ENCODE measurements at places on chromosomes 3 and 15.

- no peak for DNase-seq
These were observed 311.2 kb upstream of the MCTP2 start for GRCh38 chr15:93920204-93920603.

GRCh38 chr3:196812853-196813252 is 54.9 kb upstream of the SENP5 start:
- DNase-seq: no peak

GRCh38 chr3:191235331-191236314 is 36.6 kb downstream of the OSTN start:
- no peak for DNase-seq

DNA sequence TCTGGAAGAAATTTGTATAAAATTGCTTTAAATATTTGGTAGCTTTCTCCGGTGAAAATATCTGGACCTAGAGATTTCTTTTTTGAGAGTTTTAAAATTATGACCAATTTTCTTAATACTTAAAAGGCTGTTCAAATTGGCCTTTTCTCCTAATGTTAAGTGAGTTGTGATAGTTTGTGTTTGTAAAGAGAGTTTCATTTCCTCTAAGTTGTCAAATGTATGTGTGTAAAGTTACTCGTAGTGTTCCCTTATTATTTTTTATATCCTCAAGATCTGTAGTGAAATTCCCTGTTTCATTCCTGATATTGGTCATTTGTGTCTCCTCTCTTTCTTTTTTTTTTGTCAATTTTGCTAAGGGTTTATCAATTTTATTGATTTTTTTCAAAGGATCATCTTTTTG is 92.6 kb upstream of the CTNNB1 start:
- DNase-seq: no peak

GRCh38 chr3:197068077-197068476 is 38.5 kb upstream of the MELTF start:
- no peak for DNase-seq

GRCh38 chr3:198032039-198032936 is 72.3 kb downstream of the LMLN start:
- DNase-seq: no peak

DNA sequence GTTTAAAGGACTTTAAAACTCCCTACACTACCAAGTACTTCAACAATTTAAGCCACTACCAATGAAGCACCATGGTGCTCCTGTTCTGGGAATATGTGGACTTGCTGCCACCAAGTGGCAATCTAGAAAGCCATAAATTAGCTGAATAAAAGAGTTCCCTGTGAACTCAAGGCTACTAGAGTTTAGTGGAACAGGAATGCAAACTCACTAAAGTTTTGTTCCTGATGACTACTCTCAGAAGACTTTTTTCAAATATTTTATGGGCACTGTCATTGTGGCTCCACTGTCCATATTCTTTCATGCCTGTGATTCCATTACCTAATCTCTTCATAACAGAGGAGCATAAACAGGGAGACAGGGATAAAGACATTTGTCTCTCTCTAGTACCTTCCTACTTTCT is 63.9 kb downstream of the TMCC1 start:
- DNase-seq: peak; percentile 44

GRCh38 chr3:70982700-70983140 is 600.8 kb downstream of the FOXP1 start:
- peak; percentile 26 for DNase-seq

DNA sequence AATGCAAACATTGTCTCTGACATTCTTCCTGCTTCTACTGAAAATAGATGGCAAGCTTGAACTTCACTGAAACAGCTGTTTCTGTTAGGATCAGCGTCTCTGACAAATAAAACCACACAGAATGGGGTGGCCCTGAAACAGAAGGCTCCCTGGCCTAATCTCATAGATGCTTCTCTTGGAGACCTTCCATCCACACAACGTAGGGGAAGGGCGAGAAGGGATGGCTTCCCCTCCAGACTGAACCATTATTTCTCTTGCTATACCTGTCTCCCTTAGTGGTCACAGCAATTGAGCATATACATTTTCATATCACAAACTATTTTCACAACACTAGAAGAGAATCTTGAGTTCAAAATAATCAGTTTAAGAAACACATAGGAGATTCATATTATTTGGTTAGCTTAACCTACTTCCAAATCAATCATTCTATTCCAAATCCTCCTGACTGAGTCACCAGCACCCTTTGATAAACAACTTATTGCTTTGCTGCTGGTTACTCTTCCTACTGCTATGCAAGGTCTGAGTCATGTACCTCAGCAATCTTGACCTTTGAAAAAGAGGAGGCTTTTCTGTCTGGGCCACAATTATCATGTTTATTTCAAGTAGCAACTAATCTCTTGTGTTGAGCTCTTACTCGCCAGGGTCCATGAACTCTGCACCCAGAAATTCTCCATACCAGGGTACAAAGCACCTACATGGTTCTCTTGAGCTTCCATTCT is 45.5 kb downstream of the CBLB start:
- no peak for DNase-seq

- no peak for DNase-seq
These were observed 86.3 kb downstream of the ANP32A start for GRCh38 chr15:68734352-68734751.

GRCh38 chr3:49813497-49814174 is at the start of gene UBA7:
UBA7 (minus strand) TSS chr3:49813953; CDS start chr3:49813787, 166 bp downstream.
- DNase-seq: no peak

GRCh38 chr3:115834068-115834467 is 210.8 kb downstream of the GAP43 start:
- DNase-seq: no peak

DNA sequence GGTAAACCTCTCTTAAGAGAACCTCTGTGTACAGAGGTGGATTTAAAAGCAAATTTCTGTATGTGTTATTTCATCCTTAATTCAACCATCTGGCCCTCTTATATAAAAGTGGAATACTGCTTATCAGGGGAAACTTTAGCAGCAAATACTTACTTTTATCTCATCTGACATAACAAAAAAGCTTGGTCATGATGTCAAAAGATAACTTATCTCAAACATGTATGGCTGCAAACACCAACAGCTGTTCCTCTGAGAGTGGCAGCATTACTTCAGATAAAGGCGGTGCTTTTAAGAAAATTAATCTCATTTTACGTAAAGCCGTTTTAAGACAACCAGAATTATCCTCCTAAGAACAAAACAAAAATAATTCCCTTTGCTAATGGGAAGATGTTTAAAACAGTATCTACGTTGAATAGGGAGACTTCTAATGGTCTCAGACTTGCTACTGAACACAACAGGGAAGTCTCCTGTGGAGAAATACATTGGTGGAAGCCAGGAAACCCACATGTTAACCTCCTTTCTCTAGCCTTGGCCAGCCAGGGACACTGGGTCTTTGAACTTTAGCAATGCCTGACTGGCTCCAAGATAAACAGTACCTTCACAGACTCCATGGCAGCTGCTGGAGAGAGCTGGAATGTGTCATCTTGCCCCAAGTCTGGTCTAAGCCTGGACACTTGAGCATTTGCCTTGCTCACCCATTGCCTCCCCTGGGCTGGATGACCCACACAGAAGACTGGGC is 18.1 kb downstream of the ARRDC4 start:
- no peak for DNase-seq

- DNase-seq: no peak
These were observed 291.8 kb downstream of the EDEM1 start for GRCh38 chr3:5479229-5479799.

- no peak for DNase-seq
These were observed 232.3 kb downstream of the SNRPN start for GRCh38 chr15:25186906-25187645.

DNA sequence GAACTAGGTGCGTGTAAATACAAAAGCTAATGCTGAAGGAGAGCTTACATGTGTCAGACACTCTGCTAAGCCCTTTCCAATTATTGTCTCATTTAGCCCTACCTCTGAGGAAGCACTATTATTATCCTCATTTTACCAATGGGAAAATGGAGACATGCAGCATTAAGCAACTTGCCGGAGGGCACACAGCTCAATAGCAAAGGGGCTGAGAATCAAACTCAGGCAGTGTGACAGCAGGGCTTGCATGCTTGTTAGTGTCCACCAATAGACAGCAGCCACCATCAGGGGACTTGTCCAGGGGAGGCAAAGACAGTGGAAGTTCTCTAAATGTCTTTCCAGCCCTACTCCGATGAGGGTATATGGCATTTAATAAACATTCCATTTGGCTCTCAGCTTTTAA is 548.6 kb downstream of the MAGI1 start:
- no peak for DNase-seq

- DNase-seq: no peak
These were observed 45.6 kb downstream of the CDAN1 start for GRCh38 chr15:42691308-42691707.

- no peak for DNase-seq
These were observed 14.6 kb downstream of the ETV5 start for GRCh38 chr3:186094271-186094670.

- no peak for DNase-seq
These were observed 406.5 kb upstream of the ARHGEF26 start for GRCh38 chr3:153714588-153715290.

DNA sequence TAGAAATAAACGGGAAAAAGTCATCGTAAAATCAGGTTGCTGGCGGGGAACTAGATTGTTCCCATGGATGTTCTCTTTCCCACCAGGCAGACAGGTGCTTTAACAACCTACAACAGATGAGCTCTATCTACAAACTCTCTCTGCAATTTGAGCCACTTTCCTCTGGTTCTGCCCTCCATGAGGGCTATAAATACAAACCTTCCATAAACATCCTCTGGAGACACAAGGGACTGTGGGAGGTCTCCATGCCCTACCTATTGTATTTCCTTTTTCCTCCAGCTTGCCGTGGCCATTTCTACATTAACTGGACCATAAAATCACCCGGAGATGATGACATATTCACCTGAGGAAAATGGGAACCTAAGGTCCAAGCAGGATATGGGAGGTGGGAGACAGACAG is 151.1 kb downstream of the GABRB3 start:
- DNase-seq: no peak

DNA sequence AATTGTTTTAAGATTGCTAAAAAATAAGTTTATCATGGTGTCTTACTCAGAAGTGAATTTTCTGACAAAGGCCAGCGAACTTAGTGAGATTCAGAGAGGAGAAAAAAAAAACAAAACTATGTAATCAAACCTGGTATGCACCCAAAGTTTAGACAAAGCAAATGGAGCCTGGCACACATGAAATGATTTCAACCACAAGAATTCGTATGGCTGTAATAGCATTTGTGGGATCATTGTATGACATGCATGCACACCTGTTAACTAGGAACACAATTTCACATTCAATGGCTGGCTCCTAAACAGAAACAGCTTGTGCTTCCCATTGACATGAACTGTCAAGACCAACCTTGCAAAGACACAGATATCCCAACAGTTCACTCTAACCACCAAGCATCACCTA is 94.6 kb downstream of the ZIC4 start:
- DNase-seq: no peak

GRCh38 chr15:40047415-40048210 is 8.6 kb upstream of the SRP14 start:
- DNase-seq: no peak

- no peak for DNase-seq
These were observed 143.7 kb upstream of the ZNF385D start for GRCh38 chr3:21894459-21895340.

- DNase-seq: no peak
These were observed 25.6 kb downstream of the SLCO3A1 start for GRCh38 chr15:91879158-91879557.

GRCh38 chr3:145088917-145089316 is 1072.1 kb downstream of the PLOD2 start:
- DNase-seq: no peak

- no peak for DNase-seq
These were observed 258.2 kb upstream of the STT3B start for GRCh38 chr3:31274326-31275024.

- no peak for DNase-seq
These were observed 21.0 kb upstream of the PLXNA1 start for GRCh38 chr3:126961791-126962461.

DNA sequence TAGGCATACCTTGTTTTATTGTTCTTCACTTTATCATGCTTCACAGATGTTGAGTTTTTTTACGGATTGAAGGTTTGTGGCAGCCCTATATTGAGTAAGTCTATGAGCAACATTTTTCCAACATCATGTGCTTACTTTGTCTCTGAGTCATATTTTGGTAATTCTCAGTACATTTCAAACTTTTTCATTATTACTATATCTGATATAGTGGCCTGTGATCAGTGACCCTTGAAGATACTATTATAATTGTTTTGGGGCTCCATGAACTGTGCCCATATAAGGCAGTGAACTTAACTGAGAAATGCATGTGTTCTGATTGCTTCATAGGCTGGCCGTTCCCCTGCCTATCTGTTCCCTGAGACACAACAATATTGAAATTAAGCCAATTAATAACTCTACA is 42.8 kb upstream of the NSMCE3 start:
- no peak for DNase-seq

GRCh38 chr3:60403866-60404265 is 847.4 kb downstream of the FHIT start:
- DNase-seq: no peak

GRCh38 chr3:183182073-183182472 is 19.5 kb upstream of the LAMP3 start:
- DNase-seq: no peak

GRCh38 chr3:42498034-42498433 is 4.4 kb upstream of the VIPR1 start:
- no peak for DNase-seq

- DNase-seq: peak; percentile 45
These were observed at the start of gene C3orf70 for GRCh38 chr3:185152410-185153170. C3orf70 (minus strand) TSS chr3:185153060; CDS start chr3:185152823, 237 bp downstream.

DNA sequence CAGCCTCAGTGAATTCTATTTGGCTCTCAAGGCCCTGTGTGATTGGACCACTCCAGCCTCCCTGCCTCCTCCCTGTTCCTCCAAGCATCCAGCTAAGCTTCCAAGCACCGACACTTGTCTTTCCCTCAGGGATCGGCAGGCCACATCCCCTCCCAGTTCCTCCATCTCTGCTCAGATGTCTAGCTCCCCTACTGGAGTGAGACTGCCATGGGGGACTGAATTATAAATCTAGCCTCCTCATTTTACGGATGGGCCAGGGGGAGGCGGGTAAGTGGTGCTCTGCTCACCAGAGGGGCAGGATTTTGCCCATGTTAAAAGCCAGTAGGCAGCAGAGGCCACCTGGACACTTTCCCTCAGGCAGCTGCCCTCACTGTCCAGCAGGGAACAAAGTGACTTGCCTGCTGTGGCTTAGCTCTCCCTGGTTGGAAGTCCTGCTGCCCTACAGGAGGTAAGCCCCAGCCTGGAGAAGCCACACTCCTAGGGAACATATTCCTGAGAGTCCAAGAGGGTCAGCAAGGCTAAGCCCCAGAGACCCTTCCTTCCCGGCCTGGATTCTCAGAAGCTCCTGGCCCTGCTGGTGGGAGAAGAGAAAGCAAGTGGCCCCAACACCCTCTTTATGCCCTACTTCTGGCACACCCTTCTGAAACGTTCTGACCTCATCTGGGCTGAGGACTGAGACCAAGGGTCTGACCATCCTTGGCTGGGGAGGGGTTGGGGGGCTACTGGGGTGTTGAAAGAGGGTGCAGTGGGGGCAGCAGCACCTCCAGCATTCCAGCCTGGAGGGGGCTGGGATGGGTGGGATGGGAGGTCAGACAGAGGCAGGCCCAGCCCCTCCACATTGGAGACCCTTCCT is 9.1 kb upstream of the HHATL start:
- DNase-seq: no peak

- no peak for DNase-seq
These were observed 575.1 kb downstream of the FOXP1 start for GRCh38 chr3:71008350-71008935.
